ENCODE measurements at places on chromosomes 11 and 22. TPM values are rescaled to one million over a fixed set of nuclear protein-coding genes. Genes with fewer than 3 reads are reported as not detected.

- H3K27ac ChIP-seq: no peak overlapping the region
- H3K4me3 ChIP-seq: no peak overlapping the region
- no peaks in the 10 kb centered on the region for H3K36me3 ChIP-seq
Observed at GRCh38 chr11:9834291-9834690, 170.4 kb downstream of the SWAP70 start.

DNA sequence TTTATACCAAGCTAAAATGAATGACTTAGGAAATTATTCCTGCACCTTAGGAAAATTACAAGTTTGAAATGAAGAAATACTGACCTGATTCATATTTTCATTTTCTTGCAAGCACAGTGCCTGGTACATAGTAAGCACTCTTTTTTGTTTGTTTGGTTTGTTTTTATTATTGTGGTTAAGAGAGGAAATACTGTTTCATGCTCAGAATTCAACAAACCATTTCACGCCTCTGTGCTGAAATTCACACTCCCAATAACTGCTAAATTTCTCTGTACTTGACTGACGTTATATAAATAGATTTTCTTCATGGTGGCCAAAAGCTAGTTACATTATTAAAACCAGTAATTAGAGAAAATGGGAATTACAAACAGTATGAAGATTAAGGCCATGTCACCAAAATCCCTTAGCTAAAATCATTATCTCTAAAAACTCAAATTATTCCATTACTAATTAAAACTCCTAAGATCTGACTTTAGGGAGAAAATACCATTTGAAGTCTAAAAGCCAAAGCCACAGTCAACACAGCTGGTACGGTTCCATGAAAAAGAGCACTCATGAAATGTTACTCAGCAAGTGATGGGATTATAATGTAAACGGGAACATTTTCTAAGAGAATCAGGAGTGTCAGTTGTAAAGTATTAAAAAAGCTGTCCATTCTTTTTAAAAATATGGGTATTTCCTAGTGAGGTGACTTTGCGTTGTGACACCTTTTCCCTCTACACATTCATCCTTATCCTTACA is 77.8 kb upstream of the DDI1 start:
- no peak overlapping the region for H3K4me3 ChIP-seq
- H3K27ac ChIP-seq: no peak overlapping the region
- H3K36me3 ChIP-seq: no peaks in the 10 kb centered on the region
- no peaks in the 10 kb centered on the region for H3K27me3 ChIP-seq
- DNase-seq: no peak

GRCh38 chr11:129354691-129355090 is 21.0 kb upstream of the BARX2 start:
- no peak overlapping the region for H3K27ac ChIP-seq
- DNase-seq: no peak
- H3K4me1 ChIP-seq: no peaks in the 10 kb centered on the region

DNA sequence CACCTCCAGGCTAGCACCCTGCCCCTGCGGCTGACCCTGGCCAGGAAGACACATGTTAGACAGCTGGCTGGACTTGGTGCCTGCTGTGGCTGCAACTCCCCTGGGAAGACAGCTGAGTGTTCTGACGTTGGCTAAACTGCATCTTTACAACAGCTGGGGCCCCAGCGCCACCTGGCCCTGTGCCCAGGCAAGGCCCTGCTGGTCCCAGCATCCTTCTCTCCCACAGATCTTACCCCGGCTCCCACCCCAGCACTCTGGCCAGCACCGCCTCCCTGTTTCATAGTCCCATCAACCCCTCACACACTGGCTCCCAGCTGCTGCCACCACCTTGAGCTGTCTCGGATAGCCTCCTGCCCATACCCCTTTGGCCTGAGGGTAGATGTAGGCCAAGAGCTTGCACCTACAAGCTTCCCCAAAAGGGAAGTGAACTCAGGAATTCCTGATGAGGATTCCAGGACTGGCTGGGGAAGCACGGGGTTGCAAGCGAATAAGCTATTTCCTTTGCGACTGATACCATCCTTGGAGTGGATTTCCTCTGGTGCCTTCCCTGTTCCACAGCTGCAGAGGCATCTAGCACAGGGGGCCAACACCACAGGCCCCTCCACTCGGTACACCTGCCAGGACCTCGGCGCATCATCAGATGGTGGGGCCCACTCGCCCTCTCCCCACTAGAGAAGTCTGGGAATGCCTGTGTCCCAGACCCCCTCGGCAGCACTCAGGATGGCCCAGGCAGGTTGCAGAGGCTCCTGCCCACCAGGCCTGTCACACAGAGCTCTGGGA is 28.5 kb downstream of the RSPH14 start:
- H3K27me3 ChIP-seq: no peaks in the 10 kb centered on the region
- no peaks in the 10 kb centered on the region for H3K4me1 ChIP-seq
- DNase-seq: no peak
- no peak overlapping the region for H3K27ac ChIP-seq
- no peak overlapping the region for H3K4me3 ChIP-seq

- 0 out of 2 replicates have a peak, but pooled peaks cover 3% of the 10 kb centered on the region for H3K4me1 ChIP-seq
- peaks cover 3% of the 10 kb centered on the region for H3K36me3 ChIP-seq
- peak; percentile 58 for DNase-seq
- no peak overlapping the region for H3K27ac ChIP-seq
Observed at GRCh38 chr22:37904572-37905533, 1.2 kb upstream of the MICALL1 start.

DNA sequence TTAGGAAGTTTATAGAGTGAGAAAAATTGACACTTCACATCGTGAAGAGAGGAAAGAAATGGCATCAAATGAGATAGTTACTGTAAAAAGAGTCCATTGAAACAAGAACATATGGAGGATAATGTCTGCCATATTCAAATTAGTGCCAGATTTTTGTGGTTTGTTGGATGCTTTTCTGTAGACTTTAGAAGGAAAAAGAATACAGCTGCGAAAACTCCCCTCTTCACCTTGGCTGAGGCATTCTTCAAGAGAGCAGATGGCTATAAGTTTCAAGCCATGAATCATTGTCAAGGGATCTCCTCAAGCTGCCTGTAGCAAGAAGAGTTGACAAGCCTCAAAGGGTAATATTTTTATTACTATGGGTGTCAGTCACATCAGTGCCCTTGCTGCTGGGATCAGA is 507.4 kb upstream of the RAG2 start:
- H3K27ac ChIP-seq: no peak overlapping the region
- H3K4me3 ChIP-seq: no peak overlapping the region
- peaks cover 10% of the 10 kb centered on the region for H3K36me3 ChIP-seq
- H3K27me3 ChIP-seq: no peaks in the 10 kb centered on the region
- DNase-seq: no peak

- no peaks in the 10 kb centered on the region for H3K27me3 ChIP-seq
- no peak overlapping the region for H3K27ac ChIP-seq
- no peaks in the 10 kb centered on the region for H3K4me1 ChIP-seq
- H3K4me3 ChIP-seq: no peak overlapping the region
- no peak for DNase-seq
- no peaks in the 10 kb centered on the region for H3K36me3 ChIP-seq
Observed at GRCh38 chr11:134783234-134783633, 371.2 kb upstream of the B3GAT1 start.

- H3K4me3 ChIP-seq: no peak overlapping the region
- DNase-seq: no peak
- peaks cover 11% of the 10 kb centered on the region for H3K36me3 ChIP-seq
- no peaks in the 10 kb centered on the region for H3K27me3 ChIP-seq
- no peaks in the 10 kb centered on the region for H3K4me1 ChIP-seq
Observed at GRCh38 chr22:50228366-50228765, 16.5 kb downstream of the TUBGCP6 start.

- H3K4me1 ChIP-seq: no peaks in the 10 kb centered on the region
- H3K4me3 ChIP-seq: no peak overlapping the region
- DNase-seq: no peak
- H3K27ac ChIP-seq: no peak overlapping the region
- peaks cover 16% of the 10 kb centered on the region for H3K36me3 ChIP-seq
- H3K27me3 ChIP-seq: no peaks in the 10 kb centered on the region
Observed at GRCh38 chr11:113603277-113604059, 102.6 kb downstream of the TMPRSS5 start.

DNA sequence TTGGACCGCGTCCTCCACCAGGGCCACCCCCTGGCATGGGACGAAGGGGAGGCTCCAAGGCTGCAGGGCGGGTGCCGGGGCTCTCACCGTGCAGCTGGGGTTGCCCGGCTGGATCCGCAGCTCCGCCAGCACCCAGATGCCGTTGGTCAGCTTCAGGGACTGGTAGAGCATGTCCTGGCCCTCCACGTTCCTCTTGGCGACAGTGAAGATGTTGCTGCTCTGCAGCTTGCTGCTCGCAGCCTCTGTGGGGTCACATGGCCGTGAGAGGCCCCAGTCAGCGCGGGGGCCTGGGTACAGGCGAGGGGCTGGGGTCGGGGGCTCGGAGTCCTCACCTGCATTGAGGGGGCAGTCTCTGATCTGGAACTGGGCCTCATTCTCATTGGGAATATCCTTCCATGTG is 14.8 kb upstream of the RASL10A start:
- DNase-seq: no peak
- no peaks in the 10 kb centered on the region for H3K4me1 ChIP-seq
- H3K27ac ChIP-seq: no peak overlapping the region
- peaks cover 39% of the 10 kb centered on the region for H3K36me3 ChIP-seq

DNA sequence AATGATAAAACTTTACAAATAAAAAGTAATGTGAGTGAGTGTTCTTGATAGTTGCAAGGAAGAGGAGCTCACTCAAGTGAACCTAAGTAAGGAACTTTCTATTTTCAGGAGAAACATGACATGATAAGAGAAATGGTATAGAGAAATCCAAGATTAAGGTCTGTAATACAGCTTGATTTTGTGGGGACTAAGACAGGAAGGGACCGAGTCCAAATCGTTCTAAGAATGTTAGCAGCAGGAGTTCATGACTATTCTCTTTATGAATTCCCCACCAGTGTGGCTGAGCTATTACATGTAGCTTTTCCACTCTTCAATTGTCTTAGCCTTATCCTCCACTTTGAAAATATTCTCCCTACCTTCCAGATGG is 698.6 kb upstream of the ARHGAP42 start:
- H3K27me3 ChIP-seq: no peaks in the 10 kb centered on the region
- no peak overlapping the region for H3K27ac ChIP-seq
- no peaks in the 10 kb centered on the region for H3K36me3 ChIP-seq
- H3K4me1 ChIP-seq: no peaks in the 10 kb centered on the region

Gene MS4A1
- not detected for total RNA-seq

Gene CHRM1
- total RNA-seq: not detected

Gene PATE2
- 0.44 TPM for total RNA-seq

Gene LARGE1
- 41.7 TPM for total RNA-seq

Gene MS4A4A
- not detected for total RNA-seq
